ENCODE measurements at places on chromosomes 13 and 19.

- no peak for DNase-seq
These were observed 165.2 kb downstream of the TEX29 start for GRCh38 chr13:111485491-111486250.

DNA sequence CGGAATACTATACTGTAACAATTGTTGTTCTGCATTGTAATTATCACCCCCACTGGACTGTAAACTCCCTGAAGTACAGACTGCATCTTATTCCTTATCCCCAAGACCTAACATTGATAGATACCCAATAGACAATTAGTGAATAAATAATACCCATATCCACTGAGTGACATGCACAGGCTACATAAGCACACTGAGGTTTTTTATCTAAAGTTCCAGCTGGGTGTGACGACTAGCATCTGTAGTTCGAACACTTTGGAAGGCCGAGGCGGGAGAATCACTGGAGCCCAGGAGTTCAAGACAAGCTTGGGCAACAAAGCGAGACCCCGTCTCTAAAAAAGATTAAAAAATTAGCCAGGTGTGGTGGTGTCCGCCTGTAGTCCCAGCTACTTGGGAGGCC is 2.5 kb downstream of the KPNA3 start:
- no peak for DNase-seq

DNA sequence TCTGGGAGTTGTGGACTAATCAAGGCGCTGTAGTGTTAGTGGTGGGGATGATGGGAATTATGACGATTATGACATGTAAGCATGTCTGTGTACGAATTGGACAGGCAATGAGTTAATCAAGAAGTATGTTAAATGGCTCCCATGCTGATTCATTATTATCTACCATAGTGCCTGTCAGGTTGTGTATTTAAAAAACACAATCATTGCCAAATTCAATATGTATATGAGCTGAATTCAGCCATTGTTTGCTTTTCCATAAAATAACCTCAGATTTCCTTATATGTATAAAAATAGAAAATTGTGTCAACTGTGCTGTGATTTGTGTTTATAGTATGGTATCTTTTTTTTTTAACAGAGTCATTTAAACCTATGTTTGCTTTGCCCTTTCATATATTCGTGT is 37.1 kb downstream of the PCCA start:
- no peak for DNase-seq

GRCh38 chr19:2850256-2850925 is 9.1 kb downstream of the ZNF555 start:
- no peak for DNase-seq

GRCh38 chr13:76331943-76332712 is 554.1 kb downstream of the KCTD12 start:
- no peak for DNase-seq

- no peak for DNase-seq
These were observed 270.5 kb downstream of the GPC6 start for GRCh38 chr13:93496985-93497673.

DNA sequence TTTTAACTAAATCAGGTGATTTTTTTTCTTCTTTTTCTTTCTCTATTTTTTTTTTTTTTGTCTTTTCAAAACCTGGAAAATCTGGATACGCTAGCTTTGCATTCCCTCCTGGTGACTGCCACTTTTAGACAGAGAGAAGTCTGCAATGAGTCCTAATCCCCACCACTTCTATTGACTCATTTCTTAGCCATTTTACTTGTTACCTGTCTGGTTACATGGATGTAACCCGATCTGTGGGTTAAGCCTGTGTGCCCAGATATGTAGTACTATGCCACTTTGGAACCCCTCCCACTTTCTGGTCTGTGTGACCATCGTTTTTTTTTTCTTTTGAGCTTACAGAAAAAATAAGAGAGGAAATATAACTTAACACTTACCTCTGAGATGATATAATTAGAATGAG is 817.8 kb upstream of the PCDH9 start:
- no peak for DNase-seq

GRCh38 chr19:44723952-44724319 is 24.6 kb upstream of the BCL3 start:
- DNase-seq, result no peak

DNA sequence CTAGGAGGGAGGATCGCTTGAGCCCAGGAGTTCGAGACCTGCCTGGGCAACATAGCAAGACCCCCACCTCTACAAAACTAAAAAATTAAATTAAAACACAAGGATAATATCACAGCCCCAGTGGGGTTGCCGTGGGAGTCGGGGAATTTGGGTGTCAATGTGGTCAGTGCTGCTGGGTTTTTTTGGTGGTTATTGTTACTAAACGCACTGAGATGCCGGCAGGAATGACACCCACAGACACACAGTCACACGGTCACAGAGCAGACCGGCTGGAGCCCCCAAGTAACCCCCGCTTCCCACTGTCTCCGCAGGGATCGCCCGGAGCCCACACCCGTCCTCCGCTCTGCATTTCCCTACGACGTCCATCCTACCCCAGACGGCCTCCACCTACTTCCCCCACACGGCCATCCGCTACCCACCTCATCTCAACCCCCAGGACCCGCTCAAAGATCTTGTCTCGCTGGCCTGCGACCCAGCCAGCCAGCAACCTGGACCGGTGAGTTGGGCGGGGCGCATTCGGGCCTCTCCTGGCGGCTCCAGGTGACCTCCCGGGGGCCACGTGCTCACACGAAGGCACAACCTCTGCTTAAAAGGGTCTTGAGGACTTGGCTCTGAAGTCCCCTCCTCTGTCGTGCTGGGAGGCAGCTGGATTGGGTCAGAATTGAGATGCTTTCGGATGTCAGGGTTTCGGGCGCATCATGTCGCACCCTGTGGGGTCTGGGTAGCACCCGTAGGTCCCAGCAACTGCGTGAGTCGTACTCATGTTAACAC is 28.0 kb downstream of the SMIM24 start:
- no peak for DNase-seq

DNA sequence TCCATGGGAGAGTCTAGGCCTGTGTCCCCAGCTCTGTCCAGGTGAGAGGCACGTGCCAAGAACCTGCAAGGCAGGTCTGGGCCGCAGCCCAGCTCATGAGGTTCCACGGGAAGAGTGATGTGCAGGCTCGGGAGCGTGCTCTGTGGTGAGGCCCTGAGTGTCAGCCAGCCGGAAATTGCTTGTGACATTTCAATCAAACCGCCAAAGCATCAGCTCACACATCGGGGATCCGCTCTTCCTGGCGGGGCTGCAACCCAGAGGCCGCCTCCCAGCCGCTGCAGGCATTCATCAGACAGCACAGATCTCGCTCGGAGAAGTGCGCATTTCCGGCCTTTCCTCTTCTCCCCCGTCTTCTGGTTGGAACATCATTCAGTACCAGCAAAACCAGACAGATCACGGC is 109.3 kb downstream of the KDM4B start:
- no peak for DNase-seq

GRCh38 chr13:48235341-48236135 is 2.5 kb downstream of the ITM2B start:
- DNase-seq, result no peak

- no peak for DNase-seq
These were observed 26.4 kb upstream of the HNRNPA1L2 start for GRCh38 chr13:52615812-52616211.

Data from NCI-H2107 (cell line).